Activated T-cell treated with anti-CD3 and anti-CD28 coated beads for 48 hours (primary cell): ENCODE measurements at places on chromosomes 5 and 9.

DNA sequence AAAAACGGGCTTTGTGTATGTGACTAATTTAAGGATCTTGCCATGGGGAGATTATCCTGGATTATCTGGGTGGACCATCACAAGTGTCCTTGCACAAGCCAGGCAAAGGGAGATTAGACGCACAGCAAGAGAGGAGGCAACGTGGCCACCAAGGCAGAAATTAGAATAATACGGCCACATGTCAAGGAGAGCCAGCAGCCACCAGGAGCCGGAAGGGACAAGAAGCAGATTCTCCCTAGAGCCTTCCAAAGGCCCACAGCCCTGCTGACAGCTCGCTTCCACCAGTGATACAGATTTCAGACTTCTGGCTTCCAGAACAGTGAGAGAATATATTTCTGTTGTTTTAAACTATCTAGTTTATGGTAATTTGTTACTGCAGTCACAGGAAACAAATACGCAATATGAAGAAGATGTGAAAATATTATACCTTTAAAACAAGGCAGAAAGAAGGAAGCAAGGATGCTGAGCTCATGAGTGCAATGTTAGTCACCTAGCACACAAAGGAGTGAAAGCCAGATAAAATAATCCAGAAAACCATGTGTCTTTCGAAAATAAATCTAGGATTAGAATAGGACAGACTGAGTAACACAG is 28.7 kb upstream of the F2RL1 start:
- no peak for DNase-seq

DNA sequence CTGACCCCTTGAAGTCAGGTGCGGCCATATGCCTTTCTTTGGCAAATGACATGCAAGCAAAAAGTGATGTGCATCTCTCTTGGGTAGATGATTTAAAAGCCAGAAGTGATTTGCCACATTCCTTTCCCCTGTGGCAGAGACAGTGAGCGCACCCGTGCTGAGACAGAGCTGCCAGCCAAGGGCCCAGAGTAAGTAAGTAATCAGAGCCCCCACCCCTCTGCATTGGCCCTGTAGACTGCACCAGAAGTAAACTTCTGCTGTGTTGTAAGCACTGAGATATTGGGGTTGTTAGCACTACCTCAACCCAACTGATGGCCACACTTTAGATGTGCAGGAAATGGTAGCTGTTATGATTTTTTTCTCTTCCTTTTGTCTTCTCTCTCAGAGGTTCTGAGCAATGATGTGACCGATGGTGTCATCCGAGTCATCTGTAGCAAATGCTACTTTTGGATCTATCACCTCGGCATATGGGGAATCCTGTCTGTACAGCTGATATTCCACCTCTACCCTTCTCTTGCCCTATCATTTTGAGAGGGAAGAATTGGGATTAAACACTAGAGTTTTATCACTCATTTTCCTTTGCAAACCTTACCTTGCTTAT is 58.0 kb downstream of the DOCK2 start:
- DNase-seq, result no peak

DNA sequence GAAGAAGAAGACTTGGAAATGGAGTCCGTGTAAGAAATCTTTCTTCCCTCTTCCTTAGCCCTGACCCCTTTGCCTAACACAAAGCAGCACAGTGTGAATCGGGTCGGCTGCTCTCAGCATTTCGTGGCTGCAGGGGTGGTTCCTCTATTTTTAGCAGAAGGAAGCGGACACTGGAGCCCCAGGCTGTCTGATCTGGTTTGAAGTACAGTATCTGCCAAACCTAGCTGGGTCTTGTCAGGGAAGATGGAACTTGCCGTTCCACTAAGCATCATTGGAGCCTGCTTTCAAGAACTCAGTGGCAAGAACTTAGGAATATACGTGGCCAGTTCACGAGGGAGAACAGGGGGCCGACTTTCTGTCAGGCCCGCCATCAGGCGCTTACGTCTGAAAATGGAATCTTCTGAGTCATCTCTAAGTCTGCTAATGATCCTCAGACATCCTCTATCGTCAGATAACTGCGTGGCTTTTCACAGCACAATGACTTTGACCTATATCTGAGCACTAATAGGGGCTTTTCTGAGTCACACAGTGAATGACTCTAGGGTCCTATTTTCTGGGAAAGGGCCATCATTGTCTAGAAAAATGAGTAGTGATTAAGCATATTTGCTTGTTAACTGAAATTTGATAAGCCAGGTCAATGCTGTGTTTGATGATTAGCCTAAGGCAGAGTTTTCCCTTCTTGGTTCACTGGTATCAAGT is 43.3 kb upstream of the NCS1 start:
- DNase-seq, result peak; percentile 46

DNA sequence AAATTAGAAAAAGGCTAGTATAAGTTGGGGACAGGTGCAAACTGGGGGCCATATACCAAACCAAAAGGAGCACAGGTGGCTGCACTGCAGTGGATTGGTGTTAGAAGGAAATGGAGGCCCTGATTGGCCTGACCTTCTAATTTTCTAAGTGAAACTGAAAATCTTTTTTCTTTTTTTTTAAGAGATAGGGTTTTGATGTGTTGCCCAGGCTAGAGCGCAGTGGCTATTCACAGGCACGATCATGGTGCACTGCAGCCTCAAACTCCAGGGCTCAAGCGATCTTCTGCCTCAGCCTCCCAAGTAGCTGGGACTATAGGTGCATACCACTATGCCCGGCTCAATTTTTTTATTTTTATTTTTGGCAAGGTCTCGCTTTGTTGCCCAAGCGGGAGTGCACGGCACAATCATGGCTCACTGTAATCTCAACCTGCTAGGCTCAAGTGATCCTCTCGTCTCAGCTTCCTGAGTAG is 9.8 kb upstream of the CCDC69 start:
- DNase-seq, result no peak

GRCh38 chr9:17481565-17481964 is 97.3 kb upstream of the SH3GL2 start:
- DNase-seq, result no peak

GRCh38 chr9:70260606-70261005 is 1.8 kb downstream of the SMC5 start:
- no peak for DNase-seq

GRCh38 chr9:95370064-95370463 is 52.6 kb upstream of the FANCC start:
- no peak for DNase-seq

DNA sequence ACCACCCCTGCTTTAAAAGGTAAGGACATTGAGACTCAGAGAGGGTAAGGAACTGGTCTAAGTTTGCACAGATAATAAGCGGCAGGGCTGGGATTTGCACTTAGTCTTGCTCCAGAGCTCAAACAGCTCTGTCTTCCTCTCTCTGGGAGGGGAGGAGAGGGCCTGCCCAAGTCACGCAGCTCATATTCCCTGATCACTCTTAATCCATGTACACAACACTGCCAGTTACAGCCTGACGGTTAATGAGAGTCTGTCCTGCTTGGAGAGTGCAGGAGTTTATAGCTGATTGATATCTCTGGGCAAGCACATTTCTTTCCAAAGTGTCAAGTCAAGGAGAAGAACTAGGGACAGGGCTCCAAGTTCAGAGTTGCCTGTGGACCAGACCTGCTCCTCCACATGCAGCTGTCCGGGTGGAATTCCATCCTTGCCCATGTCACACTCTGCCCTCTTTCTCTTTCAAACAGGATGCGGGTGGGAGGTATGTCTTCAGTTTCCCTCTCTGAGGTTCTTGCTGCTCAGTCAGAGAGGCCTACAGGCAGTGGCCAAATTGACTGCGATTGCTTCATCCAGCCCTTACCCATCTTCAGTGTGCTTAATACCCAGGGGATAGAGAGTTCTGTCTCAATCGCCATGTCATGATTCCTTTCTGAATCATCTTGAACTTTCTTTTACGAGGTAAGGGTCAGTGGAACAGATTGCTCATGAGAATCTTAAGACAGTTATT is 54.5 kb downstream of the GALNT12 start:
- no peak for DNase-seq

- DNase-seq, result peak; percentile 38
Observed at GRCh38 chr9:109401169-109401989, 80.5 kb upstream of the EPB41L4B start.

DNA sequence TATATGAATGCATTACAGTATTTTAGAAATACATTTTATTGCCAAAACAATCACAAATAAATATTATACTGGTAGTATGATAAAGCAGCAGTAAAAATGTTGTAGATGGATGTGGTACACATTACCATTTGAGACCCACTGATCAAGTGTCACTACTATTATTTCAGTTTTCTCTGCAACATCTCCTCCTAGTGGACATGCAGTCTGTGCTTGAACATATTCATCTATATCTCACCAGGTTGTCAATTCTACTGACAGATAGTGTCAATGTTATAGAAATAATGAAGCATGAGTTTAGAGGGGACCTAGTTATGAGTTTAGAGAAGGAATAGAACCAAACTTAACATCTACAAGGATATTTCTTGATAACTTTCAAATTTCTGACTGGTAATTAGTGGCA is 39.2 kb upstream of the ELOVL7 start:
- DNase-seq, result no peak

DNA sequence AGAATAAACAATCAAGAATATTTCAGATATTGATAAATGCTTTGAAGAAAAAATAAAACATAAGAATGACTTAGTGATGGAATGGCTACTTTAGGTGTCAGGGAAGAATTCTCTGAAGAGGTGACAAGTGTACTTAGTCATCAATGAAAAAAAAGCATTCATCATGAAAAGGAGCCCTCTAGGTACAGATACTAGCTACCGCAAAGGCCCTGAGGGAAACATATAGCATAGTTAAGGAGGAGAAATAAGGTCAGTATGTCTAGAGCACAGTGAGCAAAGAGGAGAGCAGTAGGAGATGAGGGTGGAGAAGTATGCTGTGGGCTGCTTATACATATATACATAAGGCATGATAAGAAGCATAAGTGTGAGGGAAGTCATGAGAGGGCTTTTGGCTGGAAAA is 41.8 kb downstream of the CSF2 start:
- no peak for DNase-seq

DNA sequence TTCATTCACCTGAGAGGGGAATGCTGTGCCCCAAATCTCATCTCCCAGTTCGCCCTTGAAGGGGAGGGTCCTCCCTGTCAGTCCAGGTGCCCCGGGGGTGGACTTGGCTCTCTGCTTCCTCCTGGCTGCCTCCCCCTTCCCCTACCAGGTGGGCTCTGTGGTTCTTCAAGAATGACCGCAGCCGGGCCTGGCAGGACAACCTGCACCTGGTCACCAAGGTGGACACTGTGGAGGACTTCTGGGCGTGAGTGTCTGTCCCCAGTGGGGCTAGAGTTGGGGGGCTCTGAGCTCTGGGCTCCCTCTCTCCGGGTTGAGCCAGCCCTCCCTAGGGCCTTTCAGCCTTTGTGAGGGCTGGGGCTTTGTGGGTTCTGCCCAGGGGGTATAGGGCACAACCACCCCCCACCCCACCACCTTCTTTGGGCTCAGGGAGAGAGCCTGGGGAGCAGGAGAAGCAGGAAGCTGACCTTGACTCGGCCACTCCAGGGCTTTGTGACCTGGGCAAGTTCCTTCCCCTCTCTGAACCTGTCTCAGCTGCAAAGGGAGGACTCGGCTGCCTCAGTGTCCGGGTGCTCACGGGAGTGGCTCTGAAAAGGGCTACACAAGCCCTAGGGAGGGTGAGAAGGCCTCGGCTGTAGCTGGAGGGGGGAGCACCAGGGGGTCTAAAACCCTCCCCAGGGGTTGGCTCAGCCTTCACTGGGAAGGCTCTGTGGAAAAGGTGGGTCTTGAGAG is 3.6 kb upstream of the TSPAN17 start:
- no peak for DNase-seq

DNA sequence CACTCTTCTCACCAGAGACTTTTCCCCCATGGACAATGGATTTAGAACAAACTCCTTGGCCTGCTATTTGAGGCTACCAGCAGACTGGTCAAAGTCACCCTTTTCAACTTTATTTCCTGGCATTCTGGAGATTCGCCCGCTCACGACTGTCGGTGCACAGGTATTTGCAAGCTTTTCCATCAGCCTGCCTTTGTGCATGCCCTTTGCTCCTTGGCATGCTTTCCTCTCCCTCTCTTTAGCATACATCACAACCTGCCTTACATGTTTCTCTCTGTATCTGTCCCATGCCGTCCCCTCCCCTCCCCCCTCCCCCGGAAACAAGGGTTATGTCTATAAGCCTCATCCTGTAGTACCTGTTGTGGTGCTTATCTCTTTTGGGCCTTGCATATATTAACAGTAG is 257.1 kb downstream of the AOPEP start:
- DNase-seq, result no peak

DNA sequence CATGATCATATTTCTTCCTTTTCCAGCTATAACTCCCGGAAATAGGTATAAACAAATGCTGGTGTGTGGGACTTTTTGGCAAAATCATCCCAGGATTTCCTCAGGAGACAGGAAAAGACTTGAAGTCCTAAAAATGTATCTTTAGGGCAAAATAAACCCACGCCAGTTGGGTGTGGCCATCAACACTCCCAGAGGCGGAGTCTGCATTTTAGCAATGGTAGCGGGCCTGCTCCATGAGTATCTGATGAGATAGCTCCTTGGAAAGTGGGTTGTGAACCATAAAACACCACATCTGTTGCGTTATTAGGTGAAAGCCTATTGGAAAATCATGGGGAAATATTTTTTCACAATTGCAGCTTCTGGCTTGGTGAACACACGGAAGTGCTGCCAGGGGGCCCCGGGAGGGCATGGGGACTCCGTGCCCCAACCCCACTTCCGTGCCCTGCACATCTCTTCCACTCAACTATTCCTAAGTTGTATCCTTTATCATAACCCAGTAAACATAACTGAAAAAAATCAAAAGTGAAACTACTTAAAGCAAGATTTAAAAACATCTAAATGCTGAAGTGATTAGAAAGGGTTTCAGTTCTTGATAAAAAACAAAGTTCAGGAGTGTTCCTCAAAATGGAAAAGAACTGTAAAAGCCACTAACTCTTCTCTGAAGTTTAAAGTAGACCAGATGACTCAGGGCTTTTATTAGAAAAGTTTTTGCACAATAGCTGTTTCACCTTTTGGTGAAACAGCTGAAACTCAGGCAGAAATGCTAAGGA is 111.2 kb downstream of the LRRC70 start:
- DNase-seq, result no peak

- no peak for DNase-seq
Observed at GRCh38 chr9:124370896-124371582, 44.2 kb downstream of the PSMB7 start.

DNA sequence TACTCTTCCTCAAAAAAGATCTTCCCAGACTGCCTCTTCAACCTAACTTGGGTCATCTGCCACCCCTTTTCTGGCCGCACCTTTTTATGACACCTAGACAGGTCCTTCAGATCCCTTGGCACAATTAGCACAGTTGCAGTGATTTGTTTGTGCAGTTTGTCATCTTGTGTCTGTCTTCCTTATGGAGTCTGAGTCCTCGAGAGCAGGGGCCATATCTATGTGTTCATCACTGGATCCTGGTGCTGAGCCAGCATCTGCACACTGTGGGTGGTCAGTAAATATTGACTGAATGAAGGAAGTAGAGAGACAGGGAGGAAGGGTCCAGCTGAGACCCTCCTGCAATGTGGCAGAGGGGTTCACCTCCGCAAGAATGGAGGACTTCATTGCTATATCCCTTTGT is 14.4 kb downstream of the ERGIC1 start:
- no peak for DNase-seq
